ENCODE measurements at places on chromosomes 3 and 15. TPM values are rescaled to one million over a fixed set of nuclear protein-coding genes. Genes with fewer than 3 reads are reported as not detected.

TLR9 gene
- total RNA-seq = under 0.01 TPM

RGMA gene
- total RNA-seq = 0.47 TPM

CMC1 gene
- total RNA-seq = 3.5 TPM

- peak; percentile 8 for DNase-seq
These were observed 31.8 kb upstream of the PSMD6 start for GRCh38 chr3:64055076-64055475.

- DNase-seq = no peak
These were observed 13.5 kb downstream of the OR5K3 start for GRCh38 chr3:98404010-98404409.

DNA sequence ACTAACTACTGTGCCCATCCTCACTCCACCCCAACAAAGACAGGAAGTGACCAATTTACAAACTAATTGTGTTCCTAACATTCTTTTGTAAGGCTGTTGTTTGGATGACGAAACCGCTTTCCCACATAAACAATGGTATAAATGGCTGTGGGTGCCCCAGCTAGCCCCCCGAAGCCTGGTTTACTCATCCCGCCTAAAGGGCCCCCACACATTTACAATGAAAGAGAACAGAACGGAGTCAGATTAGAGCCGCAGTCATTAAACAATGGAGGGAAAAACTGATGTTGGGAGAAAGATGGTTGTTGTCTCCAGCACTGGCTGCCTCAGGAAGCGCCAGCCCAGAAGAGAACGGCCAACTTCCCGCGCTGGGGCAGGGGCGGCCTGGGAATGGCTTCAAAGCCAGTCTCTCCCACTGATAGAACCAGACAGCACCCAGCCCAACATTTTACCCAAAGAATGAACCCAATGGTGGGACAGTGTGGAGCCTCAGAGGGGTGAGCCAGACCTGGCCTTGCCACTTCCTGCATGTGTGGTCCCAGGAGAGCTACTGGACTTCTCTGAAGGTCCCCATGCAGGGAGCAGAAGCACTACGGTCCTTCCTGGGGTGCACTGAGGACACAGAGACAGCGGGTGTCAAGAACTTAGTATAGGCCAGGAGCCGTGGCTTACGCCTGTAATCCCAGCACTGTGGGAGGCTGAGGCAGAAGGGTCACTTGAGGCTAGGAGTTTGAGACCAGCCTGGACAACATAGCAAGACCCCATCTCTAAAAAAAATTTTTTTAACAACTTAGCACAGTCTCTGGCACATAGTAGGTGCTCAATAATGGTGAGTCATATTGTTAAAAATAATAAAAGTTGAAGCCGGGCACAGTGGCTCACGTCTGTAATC, 75.8 kb upstream of the GATA2 start:
- peak; percentile 70 for DNase-seq

CISH gene
- 0.51 TPM for total RNA-seq

DNA sequence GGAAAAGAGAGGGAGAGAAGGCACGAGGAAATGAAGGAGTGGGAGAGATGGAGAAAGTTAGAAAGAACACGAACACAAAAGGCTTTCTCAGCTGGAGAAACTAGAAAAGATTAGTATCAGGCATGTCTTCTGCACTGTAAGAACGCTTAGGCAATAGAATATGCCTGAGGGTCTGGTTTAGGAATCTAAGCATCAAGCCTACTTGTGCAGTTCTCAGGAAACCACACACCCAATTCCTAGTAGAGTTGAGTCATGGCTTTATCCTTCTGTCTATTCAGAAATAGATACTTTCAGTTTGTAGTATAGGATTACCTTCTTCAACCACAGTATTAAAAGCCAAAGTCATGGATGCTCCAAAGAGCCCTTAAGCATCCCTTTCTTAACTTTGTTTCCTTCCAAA, 969.4 kb downstream of the NTRK3 start:
- DNase-seq = no peak

DNA sequence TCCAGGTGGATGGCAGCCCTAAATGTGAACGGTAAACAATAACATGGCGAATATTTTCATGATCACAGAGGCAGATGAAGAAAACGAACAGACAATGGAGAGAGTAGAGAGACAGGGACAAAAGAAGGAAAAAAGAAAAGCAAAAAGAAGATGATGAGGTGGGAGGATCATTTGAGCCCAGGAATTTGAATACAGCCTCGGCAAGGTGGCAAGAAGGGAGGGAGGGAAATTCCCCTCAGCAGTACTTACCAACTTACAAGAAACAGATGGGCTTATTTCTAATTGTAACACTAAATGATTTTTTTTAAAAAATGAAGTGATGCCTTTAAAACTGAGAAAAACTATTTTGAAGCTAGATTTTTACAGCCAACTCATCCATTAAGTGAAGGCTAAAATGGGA, 6.0 kb upstream of the MAP4 start:
- no peak for DNase-seq

GOLGA6L10 gene
- 0.65 TPM for total RNA-seq

DNA sequence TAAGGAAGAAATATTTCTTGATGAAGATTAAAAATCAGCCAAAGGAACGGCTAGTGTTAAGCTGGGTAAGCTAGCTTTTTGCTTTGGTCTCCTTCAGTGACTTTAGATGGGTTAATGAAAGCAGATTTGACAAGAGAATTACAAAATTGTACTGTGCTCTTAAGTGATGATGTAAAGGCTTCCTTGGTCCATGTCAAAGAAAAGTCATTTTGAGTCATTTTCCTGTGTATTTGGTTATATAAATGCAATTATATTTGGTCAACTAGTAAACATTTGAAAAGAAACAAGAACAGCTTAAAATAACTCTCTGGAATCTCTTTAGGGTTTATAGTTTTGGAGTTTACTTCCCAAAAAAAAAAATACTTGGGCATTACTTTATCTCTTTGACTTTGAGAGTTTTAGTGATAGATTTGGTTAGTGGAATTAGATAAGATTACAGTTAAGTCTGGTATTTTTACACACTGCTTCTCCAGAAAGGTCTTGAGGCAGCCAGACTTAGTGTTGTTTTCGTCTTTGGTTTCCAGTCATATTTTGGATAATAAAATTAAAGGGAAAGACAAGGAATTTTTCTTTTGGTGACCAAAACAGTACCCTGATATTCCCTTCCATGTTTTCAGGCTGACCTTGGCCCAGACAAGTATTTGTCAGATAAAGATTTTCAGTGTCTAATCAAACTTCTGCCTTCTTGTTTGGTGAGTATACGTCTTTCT, 42.3 kb downstream of the PDHB start:
- DNase-seq = no peak

GRCh38 chr3:181726351-181727330, 14.9 kb downstream of the SOX2 start:
- no peak for DNase-seq

SKOR1 gene
- 0.05 TPM for total RNA-seq

DNA sequence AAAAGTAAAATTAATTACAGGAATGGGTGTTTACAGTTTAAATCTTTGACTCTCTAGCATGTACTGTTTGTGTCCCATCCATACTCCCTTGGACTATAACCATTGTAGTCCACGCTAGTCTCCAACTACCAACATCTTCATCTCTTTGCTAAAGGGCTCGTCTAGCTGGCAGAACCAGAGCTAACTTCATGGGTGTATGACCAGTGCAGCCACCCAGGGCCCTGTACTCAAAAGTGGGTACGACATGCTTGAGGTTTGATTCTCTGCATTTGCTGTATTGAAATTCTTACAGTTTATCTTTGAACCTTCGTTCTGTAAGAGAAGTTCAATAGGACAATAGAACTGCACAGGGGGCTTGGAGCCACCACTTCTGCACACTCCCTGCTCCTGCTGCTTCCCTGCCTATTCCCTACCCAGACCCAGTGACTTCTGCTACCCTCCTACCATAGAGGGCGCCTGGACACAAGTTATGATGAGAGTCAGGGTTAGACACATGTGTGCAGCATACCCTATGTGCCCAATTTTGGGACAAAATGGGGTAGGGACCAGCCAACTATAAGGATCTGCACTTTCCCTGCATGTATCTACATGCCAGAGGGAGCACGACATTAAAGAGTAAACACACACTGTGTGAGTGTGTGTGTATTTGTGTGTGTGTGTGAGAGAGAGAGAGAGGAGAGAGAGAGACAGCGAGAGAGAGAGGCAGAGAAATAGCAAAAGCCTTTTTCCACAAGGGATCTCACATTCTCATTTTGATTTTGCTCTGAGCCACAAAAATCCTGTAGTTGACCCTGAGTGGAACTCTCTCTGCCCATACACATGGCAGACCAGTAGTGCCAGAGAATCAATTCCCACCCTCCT, 59.0 kb upstream of the NECTIN3 start:
- peak; percentile 5 for DNase-seq

- no peak for DNase-seq
These were observed 64.0 kb upstream of the XXYLT1 start for GRCh38 chr3:195334967-195335366.

DNA sequence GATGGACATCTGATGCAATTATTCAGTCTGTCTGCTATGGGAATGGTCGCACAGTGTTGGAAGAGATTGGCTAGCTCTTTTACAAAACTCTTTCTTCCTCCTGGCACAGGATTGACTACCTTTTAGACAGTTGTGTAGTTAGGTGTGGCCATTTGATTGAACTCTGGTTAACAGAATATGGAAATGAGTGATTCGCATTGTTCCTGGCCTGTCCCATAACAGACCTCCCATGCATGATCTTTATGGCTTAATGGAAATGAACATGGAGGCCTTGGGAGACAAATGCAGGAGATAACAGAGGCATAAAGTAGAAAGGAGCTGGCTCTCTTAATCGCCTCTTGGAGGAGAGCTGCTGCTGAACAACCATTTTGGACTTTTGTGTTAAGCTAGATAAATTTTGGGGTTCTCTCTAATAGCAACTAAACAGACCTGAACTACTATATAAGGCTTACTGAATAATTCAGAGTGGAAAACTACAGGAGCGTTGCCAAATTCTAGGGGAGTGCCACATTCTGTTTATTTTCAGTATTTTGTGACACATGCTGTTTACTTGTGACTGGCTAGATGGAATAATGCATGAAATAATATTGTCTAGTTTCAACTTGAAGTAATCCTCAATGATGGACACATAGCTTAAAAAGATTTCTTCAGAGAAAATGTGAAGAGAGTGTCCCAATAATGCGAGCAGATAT, 357.7 kb upstream of the SGO1 start:
- no peak for DNase-seq

- DNase-seq = peak; percentile 67
These were observed 59.2 kb upstream of the IL12A start for GRCh38 chr3:159929171-159930141.

- DNase-seq = no peak
These were observed 143.0 kb upstream of the CTDSPL start for GRCh38 chr3:37718632-37719031.

DNA sequence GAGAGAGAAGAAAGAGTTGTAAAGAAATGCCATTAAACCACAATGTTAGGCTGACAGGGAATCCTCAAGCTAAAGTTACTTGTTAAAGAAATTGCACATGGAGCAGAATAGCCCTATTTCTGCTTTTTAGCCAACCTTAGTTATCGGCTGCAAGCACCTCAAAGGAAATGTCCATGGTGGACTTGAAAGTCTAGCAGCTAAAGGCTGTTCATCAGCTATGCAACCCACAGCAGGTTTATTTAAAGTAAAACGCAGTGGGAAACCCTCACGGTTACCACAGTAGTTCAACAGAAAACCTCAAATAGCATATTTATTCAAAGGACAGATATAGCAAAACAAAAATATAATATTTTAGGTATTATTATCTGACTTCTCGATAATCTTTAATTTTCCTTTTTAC, 967.2 kb downstream of the IGSF11 start:
- no peak for DNase-seq

DNA sequence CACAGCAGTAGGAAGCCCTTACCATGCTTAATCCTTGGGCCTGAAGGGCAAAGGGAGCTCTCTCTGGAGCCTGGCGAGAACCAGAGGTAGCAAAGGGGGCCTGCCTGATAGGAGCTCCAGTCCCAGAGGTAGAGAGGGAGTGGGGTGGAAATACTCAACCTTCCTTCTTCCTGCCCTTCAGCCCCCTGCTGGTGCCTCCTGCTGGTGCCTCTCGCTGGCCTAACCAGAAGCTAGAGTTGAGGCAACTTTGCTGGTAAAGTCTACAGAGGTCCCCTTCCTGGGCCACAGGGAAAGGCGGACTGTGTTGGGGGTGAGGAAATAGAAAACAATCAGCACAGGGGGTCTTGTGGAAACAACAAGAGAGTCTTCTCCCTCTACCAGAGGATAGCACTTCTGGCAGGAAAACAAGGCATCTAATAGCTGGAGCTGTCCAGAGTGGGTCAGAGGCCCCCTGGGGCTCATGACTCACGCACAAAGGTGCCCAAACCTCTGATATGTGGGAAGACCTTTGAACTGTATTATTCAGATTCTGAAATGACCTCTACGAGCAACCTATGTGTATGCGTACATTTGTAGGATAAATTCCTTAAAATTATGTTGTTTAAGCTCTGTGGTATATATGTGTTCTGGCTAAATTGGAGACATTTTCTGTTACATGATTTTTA, 133.9 kb downstream of the LRRC28 start:
- no peak for DNase-seq

- no peak for DNase-seq
These were observed 20.8 kb downstream of the GADL1 start for GRCh38 chr3:30873671-30874070.

HRG gene
- not detected for total RNA-seq

DNA sequence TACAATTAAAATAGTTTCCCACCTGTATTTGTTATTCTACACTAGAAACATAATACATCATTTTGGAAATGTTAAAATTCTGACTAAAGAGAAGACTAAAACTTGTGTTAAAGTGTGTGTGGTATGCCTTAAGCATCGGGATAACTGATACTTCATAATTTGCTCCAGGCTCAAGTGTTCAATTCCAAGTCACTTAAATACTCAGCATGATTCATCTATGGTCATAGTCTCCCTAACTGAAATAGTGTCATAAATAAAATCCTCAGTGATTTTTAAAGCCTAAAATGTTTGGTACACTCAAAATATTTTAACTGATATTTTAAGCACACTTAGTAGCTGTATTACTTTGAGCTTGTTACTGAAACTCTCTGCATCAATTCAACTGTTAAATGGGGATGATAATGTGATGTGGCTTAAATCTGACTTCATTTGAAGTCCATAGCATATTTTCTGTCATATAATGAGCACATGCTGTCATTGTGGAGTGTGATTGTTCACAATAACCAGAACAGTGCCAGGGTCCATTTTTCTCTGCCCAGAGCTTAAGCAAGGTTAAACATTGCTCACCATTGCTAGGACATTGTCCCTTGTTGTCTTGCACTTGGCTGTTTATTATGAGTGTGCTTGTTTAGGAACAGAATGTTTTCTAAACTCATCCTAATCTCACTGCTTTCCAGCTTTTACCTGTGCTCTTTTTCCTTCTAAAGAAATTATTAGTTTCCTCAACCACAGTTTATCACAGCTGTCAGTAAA, 122.2 kb downstream of the KLHL25 start:
- no peak for DNase-seq

DNA sequence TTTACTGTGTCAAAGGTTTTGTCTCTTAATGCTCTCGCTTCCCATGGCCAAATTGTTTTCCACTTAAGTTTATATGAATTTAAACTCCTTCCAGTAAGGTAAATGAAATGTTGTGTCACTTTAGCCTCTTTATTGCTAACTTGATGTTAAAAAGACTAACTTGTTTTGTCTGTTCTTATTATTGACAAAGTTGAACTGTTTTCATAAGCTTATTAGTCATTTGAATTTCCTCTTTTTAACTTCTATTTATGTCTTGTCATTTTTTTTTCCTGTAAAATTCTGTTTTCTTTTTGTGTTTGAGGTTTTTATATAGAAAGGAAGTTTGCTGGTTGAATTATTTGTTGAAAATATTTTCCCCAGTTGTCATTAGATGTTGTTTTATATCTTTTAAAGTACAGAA, 25.8 kb downstream of the FAM98B start:
- DNase-seq = no peak

- DNase-seq = peak; percentile 37
These were observed 6.9 kb upstream of the CLPX start for GRCh38 chr15:65192016-65192415.

- no peak for DNase-seq
These were observed 1113.7 kb downstream of the OTOL1 start for GRCh38 chr3:162610261-162610660.

All from dermis blood vessel endothelial cell (primary cell).